ENCODE measurements at places on chromosomes 3 and 15. TPM values are rescaled to one million over a fixed set of nuclear protein-coding genes. Genes with fewer than 3 reads are reported as not detected.

The ISY1 gene
- 34.8 TPM for polyA plus RNA-seq

DNA sequence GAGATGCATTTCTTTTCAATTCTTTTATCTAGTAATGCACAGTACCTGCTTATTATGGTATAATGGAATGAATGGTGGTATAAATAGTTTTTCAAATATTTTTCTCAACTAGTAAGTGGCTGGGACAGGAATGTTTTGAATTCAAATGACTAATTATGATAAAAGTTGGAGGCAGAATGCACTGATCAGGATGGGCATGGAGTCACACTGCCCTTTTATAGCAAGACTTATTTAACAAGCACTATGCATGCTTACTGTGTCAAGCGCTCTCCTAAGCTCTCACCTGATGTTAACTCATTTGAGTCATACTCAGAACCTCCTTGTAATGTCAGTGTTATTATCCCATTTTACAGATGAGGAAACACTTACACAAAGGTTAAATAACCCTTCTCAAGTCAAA, 221.8 kb downstream of the FEZF2 start:
- no peak for DNase-seq

GRCh38 chr3:62103531-62103930, 269.8 kb downstream of the FEZF2 start:
- DNase-seq = no peak

The SCAANT1 gene
- not detected for polyA plus RNA-seq

GRCh38 chr3:5330152-5330810, 142.8 kb downstream of the EDEM1 start:
- DNase-seq = no peak

DNA sequence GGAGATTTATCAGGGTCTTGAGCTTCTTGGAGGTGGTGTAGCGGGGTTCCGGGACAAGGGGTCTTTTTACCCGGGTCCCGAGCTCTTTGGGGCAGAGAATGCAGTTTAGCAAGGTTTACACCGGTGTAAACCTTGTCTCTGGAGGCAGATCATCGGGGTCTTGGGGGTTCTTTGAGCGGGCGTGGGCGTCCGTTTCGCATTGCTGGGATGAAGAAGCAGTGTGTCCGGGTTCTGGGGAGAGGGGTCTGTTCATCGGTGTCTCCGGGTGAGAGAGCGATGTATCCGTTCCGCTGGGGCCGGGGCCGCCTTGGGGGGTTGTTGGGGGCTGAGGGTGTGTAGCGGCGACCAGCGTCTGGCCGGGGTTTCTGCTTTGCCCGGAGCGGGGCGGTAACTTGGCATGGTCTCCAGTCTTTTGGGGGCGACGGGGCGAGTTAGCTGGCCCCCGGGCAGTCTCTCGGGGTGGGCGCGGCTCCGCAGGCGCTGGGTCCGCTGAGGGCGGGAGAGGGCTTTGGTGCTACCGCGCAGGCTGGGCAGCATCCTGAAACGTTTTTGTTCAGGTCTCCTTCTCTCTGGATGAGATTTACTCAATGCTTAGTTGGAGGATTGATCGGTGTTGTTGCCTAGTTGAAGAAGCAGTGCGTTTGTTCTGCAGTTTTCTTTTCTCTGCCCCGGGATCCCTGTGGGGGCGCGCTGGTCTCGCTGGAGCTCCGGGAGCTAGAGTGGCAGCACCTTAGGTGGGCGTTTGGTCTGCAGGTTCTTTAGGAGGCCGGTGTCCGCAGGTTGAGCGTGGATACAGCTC, 843 bp downstream of the GLCE start:
- no peak for DNase-seq

- DNase-seq = no peak
Observed at GRCh38 chr3:138443091-138443490, 8.7 kb downstream of the ESYT3 start.

DNA sequence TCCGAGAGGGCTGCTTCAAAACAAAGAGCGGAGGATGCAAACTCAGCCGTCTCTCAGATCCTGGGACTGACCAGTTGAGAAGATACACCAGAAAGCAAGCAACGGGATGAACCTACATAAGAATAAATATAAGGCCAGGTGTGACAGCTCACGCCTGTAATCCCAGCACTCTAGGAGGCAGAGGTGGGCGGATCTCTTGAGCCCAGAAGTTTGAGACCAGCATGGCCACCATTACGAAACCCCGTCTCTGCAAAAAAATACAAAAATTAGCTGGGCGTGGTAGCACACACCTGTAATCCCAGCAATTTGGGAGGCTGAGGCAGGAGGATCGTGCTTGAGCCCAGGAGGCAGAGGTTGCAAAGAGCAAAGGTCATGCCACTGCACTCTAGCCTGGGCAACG, 31.7 kb downstream of the RBPMS2 start:
- DNase-seq = no peak

- no peak for DNase-seq
Observed at GRCh38 chr3:115401298-115401697, 222.0 kb upstream of the GAP43 start.

- no peak for DNase-seq
Observed at GRCh38 chr3:151410891-151411559, 26.5 kb upstream of the P2RY12 start.

DNA sequence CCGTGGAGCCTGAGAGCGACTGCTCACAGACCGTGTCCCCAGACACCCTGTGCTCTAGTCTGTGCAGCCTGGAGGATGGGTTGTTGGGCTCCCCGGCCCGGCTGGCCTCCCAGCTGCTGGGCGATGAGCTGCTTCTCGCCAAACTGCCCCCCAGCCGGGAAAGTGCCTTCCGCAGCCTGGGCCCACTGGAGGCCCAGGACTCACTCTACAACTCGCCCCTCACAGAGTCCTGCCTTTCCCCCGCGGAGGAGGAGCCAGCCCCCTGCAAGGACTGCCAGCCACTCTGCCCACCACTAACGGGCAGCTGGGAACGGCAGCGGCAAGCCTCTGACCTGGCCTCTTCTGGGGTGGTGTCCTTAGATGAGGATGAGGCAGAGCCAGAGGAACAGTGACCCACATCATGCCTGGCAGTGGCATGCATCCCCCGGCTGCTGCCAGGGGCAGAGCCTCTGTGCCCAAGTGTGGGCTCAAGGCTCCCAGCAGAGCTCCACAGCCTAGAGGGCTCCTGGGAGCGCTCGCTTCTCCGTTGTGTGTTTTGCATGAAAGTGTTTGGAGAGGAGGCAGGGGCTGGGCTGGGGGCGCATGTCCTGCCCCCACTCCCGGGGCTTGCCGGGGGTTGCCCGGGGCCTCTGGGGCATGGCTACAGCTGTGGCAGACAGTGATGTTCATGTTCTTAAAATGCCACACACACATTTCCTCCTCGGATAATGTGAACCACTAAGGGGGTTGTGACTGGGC, 7.3 kb downstream of the FAM131A start:
- DNase-seq = no peak

The KCNMB3 gene
- polyA plus RNA-seq = 2.5 TPM

The CHMP2B gene
- polyA plus RNA-seq = 35.9 TPM

The ZPLD1 gene
- polyA plus RNA-seq = not detected

The CFAP20DC gene
- polyA plus RNA-seq = 0.39 TPM

- no peak for DNase-seq
Observed at GRCh38 chr3:87173071-87173470, 54.0 kb upstream of the CHMP2B start.

DNA sequence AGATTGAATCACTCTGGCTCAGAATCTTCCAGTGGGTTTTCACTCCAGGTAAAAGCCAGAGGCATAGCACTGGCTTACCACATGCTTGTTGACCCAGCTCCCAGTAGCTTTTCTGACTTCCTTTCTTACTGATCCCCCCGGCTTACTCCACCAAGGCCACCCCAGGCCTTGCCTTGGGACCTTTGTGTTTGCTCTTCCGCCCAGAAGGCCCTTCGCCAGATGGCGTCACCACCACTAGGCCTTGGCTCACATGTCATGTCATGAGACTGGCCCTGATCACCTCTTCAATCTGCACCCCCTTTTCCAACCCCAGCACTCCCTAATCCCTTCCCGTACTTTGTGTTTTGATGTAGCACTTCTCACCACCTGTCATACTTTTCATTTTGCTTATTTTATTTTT, 98.5 kb upstream of the UMPS start:
- no peak for DNase-seq

The ZNF197 gene
- 11.4 TPM for polyA plus RNA-seq

The CLEC3B gene
- 219 TPM for polyA plus RNA-seq

- DNase-seq = no peak
Observed at GRCh38 chr15:89964232-89964954, 36.7 kb upstream of the ZNF710 start.

GRCh38 chr15:42313463-42313862, 40.2 kb upstream of the TMEM87A start:
- DNase-seq = no peak

The RTP1 gene
- not detected for polyA plus RNA-seq

DNA sequence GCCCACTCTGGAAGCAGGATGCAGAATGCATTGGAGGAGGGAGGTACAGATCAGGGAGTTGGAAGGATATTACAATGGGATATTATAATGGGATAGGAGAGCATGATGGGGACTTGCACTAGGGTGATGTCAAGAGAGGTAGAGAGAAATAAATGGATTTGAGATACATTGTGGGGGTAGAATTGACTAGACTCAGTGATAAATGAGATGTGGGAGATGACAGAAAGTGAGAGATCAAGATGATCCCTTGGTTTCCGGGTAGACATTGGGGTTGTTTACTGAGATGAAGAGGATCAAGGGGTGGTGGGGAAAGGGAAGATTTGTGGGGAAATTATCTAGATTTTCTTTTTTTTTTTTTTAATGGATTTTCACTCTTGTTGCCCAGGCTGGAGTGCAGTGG, 42.7 kb downstream of the BFSP2 start:
- no peak for DNase-seq

The TRIP4 gene
- 20.9 TPM for polyA plus RNA-seq

DNA sequence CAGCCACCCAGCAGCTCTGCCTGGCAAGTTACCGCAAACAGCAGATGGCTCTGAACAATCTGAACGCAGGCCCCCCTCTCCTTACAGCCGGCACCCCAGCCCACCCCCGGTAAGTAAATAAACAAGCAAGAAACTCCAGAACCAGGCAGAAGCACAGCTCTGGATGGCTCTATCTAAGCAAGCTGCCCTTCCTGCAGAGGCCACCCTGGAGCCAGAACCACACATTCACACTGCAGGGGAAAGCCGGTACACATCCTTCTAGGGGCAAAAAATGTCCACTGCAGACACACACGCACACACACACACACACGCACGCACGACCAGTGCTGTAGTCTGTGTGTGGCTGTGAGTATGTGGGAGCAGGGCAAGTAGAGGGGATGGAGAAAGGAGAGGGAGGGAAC, 63.9 kb downstream of the ADCY5 start:
- no peak for DNase-seq

The SCN5A gene
- 1.1 TPM for polyA plus RNA-seq

GRCh38 chr3:71579326-71579934, 4.1 kb downstream of the FOXP1 start:
- DNase-seq = no peak

All from urinary bladder (tissue), 4 donors.